Stimulated activated CD8-positive, alpha-beta memory T cell treated with anti-CD3 and anti-CD28 coated beads, Interleukin-2, amount 100 ng/mL, for 1 hour (primary cell): ENCODE measurements at places on chromosomes 11 and 22.

DNA sequence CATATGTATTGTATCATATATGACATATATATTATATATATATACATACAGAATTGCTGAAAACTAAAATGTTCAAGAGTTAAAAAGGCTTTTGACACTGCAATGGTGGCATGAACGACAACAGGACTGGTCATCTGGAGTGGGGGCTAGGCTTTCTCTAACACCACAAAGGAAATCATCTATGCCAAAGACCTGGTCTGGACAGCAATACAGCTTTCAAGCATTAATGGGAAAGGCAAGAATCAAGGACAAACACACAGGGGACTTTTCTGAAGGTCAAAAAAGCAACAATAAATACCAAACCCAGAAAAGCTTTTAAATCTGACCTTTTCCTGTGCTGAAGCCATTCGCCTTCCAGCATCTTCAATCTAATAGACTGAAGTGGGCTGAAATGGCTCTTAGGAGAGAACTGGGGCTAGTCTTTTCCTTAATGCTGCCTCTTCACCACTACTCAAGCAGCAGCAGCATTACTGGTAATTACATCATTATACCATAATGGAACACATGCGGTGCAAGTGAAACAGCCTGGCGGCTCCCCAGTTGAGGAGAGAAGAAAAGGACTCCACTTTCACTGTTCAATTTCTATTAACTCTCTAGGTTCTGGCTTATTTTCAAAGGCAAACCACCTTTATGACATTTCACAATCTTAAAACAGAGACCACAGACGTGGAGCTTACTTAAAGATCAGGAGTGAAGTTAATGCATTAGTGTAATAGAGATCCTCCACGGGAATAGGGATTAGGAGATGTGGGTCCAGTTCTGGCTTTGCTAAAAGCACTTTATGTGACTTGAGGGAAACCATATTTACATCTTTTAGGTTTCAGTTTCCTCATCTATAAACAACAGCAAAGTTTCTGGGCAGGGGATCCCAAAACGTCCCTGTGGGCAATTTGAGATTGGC is 63.0 kb downstream of the GAB2 start:
- no peak for DNase-seq

DNA sequence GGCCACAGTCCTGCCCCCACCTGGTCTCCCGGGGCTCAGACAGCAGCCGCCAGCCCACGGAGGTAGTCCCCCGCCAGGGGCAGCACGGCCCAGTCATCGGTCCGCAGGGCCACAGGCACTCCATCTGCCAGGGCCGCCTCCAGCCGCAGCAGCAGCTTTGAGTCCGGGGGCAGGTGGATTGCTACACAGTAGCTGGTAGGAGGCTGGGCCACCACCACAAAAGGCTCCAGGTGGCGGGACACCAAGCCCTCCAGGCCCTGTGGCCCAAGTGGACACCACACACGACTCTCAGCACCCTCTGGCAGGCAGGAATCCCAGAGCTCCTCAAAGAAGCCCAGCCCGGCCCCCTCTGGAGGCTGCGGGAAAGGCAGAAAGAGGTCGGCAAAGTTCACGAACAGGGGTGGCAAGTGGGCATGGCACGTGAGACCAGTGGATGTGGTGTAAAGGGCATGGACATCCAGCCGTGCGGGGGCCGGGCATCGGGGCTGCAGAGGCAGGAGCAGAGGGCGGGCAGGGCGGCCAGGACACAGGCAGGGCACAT is 2.9 kb downstream of the AP5B1 start:
- DNase-seq, result no peak

GRCh38 chr22:41823797-41824196 is 9.1 kb upstream of the SREBF2 start:
- no peak for DNase-seq

- no peak for DNase-seq
These were observed 40.7 kb upstream of the SLC6A5 start for GRCh38 chr11:20558741-20559140.

- no peak for DNase-seq
These were observed 18.3 kb upstream of the ZBED5 start for GRCh38 chr11:10876158-10876557.
